ENCODE measurements at places on chromosomes 7 and 10.

DNA sequence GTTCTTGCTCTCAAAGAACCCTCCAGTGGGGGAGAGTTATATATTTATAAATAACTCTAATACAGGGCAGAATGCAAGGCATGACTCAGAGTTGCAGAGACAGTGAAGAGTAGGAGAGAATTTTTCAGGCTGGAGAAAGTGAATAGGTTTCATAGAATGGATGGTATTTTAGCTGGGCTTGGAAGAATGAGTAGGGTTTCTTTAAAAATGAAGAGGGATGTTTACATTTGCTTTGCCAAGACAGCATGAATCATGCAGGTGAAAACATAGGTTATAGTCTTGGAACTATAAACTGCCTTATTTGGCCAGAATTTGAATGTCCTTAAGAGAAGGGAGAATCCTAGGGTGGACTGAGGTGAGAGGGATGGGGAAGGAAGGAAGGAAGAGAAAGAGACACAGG, 124.8 kb downstream of the CPED1 start:
- DNase-seq, result no peak

GRCh38 chr10:80165173-80165572, 32.6 kb downstream of the PLAC9 start:
- no peak for DNase-seq

DNA sequence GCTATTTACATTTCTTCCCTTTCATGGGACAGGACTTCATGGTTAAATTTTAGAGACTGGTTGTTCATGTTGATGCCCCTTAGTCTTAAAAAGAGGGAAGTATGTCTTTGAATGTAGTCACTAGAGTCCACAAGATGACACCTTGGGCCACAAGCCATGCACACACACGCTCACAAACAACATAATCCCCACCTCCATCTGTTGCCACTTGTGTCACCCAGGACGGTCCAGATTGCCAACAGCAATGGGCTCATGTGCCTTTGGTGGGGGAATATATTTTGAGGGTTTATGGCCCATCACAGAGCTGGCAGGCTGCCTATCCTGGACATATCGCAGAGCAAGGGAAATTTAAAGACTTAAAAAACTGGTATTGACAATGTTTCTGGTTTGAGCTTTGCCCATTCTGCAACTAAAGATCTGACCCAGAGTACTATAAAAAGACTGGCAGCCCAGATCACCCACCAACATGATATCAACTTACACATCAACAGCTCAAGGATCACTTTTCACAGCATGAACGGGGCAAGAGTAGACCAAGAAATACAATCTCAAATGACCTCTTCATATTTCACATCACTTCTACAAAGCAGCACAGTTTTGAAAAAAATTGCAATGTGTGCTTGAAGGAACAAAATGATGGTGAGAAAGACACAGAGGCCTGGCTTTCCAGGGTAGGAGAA, 50.5 kb downstream of the STRA8 start:
- DNase-seq, result no peak

- DNase-seq, result no peak
Observed at GRCh38 chr10:5643346-5644067, 22.9 kb downstream of the ASB13 start.

DNA sequence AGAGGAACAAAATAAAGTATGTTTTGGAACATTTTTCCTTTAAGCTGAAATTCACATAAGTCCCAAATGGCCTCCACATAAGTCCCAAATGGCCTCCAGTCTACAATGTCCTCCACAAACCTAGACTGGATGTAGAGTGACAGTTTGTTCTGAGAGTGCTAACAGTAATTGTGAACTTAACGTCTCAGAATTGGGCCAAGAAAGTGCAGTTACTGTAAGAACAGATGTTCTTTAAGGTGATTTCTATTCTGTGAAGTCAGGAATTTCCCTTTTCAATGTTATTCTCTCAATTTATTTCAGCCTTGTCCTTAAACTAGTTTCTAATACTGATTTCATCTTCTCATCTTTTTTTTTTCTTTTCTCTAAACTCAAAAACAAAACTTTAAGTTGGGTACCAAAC, 188.7 kb upstream of the SEMA3E start:
- no peak for DNase-seq

- no peak for DNase-seq
Observed at GRCh38 chr10:27391916-27392315, 112.2 kb upstream of the RAB18 start.

- no peak for DNase-seq
Observed at GRCh38 chr10:122149561-122150505, 121.3 kb upstream of the BTBD16 start.

Data from activated naive CD8-positive, alpha-beta T cell treated with anti-CD3 and anti-CD28 coated beads for 36 hours (primary cell).